ENCODE measurements at places on chromosomes 6 and 20.

- no peak for DNase-seq
These were observed 30.9 kb downstream of the B4GALT5 start for GRCh38 chr20:49682798-49683197.

DNA sequence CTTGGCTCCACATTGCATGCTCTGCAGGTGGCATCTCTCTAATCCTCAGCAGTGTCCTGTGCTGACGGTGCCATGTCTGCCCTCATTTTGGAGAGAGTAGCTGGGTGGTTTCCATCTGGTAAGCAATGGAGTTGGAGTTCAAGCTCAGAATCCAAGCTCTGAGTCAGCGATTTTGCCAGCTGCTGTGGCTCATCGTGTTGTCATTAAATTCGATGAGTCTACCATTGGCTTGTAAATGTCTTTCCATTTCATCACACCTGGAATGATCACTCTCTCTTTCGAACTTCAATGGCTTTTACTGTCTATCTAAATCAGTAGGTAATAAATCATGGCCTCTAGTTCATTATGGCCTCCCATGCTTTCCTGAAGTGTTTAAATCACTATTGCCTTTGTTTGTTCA lies 378.5 kb upstream of the TSHZ2 start:
- DNase-seq = no peak

GRCh38 chr6:145267076-145267867 lies 468.0 kb downstream of the EPM2A start:
- DNase-seq = no peak

DNA sequence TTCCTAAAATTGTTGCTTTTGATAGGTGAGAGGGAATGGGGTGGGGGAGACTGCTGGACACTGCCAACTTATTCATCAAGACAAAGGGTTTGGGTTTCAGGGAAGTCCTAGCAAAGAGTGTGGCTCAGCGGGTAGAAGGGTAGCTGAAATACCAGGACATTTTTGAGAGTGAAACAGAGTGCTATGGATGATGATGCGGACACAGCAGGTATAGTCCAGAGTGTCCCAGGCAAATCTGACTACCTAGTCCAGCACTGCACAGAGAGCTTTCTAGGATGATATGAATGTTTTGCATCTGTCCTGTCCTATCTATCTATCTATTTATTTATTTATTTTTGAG lies 154.3 kb downstream of the BCAS1 start:
- DNase-seq = no peak

DNA sequence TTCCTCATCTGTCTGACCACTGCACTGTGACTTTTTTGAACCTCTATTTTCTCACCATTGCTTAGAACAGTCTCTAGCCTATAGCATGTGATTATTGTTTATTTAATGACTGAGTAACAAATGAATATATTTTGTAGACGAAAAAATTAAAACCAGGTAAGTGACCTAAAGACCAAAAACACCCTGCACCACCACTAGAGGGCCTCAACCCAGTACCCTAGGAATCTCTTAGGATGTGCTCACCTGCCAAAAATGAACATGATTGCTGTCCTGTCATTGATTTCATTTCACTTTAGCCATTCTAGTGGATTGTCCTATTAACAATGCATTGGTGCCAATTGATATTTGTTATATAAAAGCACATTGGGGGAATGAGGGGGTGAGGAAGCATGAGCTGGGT lies 199.1 kb downstream of the COL9A1 start:
- DNase-seq = no peak

DNA sequence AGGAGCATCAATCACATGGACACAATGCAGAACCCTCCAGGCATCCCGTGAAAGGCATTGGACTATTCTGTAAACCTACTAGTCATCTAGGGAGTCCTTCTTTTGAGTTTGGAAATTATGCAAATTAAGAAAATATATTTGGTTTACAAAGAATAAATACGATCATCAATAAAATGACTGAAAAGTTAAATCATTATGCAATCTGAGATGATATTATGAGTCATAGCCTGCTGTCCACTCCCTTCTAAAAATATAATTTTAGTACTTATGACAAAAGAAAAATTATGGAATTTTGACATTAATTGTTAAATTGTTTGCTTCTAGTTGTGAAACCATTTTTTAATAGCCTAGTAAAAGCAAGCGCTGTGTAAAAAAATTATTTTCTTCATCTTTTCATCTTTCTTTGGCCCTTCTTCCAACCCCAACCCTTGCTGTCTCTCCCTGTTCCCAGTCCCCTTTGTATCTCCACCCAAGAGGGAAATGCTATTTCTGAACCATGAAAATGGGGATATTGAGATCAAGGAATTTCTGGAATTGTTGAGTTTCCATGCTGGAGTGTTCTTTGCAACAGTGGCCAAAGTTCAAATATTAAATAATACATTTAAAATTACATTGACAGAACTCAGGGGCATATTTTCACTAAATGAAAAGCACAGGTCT lies 599.8 kb downstream of the COL12A1 start:
- no peak for DNase-seq

DNA sequence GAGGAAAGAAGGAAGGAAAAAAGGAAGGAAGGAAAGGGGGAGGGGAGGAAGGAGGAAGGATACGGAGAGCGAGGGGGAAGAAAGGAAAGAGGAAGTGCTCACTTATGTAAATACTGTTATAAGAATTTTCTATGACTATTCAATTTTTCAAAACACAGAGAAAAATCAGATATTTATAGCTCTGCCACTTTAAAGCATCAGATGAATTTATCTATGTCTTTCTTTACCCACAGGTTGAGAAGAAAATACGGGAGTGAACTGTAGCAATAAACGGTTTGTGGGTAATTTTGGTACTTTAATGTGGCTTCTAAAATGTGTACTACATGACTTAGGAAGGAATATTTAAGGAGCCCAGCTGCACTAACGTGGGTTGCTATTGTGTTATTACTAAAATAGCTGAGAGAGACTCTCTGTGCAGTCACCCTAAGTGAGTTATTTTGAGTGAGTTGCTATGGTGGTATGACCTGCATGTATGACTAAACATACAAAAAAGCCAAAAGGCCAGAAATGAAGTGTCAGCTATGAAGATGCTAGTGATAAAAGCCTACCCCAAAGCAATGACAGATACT lies 225.5 kb downstream of the SOD2 start:
- DNase-seq = no peak

- DNase-seq = no peak
These were observed 126.4 kb downstream of the BANF2 start for GRCh38 chr20:17825960-17826843.

DNA sequence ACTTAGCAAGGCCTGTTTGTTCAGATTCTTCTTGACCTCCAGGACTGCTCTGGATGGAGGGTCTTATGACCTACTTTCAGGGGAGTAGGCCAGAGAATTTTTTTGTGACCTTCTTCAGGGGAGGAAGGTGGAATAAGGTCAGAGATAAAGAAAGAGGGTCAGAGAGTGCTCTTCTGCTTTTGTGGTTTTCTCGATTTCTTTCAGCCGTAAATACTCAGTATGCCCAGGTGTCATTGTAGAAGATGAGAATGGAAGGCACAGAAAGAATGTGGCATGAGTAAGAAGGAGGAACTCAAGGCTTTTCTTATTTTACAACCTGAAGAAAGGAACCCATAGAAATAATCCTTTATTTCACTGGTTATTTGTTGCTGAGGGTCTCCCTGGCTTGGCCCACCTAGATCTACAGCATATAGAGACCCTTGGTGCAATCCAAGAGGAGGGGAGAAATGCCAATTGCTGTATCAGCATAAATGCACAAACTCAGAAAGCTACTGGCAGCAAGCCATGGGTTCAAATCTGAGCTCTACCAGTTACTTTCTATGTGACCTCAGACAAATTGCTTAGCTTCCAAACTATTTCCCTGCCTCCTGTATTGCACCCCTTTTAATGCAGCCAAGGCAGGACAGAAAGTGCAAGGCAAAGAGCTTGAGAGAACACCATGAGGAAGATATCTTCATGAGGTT lies 68.0 kb downstream of the OLIG3 start:
- DNase-seq = no peak

GRCh38 chr6:11654876-11655275 lies 117.3 kb downstream of the TMEM170B start:
- DNase-seq = no peak

- peak; percentile 49 for DNase-seq
These were observed 82.0 kb downstream of the JPH2 start for GRCh38 chr20:44104798-44105517.

DNA sequence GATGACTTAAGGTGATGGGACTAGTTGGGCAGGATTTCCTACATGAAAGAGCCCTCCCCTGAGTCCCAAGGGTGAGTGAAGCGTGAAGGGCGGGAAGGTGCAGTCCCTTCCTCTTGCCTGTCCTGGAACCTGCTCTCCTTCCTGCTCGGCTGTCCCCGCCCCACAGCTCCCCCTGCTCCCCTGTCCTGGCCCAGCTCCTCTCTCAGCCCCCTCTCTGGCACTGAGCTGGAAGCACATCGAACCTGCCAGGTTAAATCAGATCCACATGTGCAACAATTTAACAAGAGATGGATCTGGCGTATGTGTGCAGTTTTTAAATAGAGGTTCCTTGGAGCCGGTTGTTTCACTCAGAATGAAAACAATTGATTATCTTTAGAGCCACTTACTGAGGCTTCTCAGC lies 95.0 kb downstream of the LRFN2 start:
- DNase-seq = peak; percentile 67

DNA sequence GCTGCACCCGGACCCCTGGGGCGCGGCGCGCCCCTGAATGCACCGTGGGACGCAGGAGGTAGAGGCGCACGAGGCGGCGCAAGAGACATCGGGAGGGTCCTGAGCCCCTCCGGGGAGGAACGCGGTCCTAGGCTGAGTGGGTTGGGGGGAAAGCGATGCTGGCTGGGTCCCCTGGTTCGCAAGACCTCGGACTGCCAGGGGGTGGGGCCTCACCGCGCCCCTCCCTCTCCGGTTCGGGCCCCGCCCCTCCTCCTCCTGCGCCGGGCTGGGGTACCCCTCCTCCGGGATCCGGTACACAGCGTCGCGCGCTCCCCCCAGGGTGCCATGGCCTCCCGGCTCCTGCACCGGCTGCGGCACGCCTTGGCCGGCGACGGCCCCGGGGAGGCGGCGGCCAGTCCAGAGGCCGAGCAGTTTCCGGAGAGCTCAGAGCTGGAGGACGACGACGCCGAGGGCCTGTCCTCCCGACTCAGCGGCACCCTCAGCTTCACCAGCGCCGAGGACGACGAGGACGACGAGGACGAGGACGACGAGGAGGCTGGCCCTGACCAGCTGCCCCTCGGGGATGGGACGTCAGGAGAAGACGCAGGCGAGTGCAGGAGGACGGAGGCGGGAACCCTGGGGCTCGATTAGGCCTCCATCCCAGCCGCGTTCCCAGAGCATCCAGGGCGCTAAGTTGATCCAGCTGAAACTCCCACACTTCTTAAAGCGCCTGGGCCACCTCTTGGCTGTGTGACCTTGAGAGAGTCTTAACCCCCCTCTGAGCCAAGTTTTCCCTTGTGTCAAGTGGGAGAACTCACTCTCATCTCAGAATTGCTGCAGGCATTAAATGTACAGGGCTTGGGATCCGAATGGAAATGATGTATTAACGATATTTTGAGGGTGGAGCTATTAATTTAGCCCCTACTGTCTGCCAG lies 541 bp downstream of the SNX21 start:
- peak; percentile 88 for DNase-seq

DNA sequence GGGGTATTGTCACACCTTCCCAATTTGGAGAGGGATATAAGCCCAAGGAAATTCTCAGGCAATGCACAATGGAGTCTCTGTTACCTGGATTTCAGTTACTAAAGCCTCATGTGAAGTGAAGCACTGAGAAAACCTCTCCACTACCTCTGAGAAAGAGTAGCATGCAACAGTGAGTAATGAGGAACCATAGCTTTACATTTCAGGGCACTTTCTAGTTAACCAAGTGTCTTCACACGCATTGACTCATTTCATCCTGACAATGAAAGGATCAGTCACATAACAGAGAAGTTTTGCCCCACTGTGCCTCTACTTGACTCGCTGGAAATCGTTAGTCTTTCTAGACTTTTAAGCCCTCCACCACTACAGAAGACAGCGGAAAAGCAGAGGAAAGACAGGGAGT lies 86.2 kb upstream of the ARID1B start:
- no peak for DNase-seq

GRCh38 chr6:42907336-42907735 lies 8.5 kb upstream of the PTCRA start:
- no peak for DNase-seq

DNA sequence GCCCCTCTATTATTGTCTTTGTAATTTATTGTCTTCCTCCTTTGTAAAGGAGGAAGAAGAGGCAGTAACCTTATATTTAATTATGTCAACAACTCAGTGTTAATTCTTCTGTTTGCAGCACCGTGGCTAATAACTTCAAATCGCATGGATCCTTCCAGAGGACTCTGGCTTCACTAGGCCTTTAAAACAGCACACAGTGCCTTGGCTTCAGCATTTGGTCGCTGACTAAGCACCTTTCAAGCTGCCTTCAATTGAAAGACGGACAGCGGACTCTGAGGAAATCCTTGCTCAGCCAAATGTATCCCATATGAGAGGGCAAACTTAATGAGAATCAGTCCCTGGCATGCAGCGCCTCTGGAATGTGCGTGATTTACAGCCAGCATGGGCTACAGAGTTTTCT lies 64.2 kb downstream of the SGK1 start:
- peak; percentile 56 for DNase-seq

DNA sequence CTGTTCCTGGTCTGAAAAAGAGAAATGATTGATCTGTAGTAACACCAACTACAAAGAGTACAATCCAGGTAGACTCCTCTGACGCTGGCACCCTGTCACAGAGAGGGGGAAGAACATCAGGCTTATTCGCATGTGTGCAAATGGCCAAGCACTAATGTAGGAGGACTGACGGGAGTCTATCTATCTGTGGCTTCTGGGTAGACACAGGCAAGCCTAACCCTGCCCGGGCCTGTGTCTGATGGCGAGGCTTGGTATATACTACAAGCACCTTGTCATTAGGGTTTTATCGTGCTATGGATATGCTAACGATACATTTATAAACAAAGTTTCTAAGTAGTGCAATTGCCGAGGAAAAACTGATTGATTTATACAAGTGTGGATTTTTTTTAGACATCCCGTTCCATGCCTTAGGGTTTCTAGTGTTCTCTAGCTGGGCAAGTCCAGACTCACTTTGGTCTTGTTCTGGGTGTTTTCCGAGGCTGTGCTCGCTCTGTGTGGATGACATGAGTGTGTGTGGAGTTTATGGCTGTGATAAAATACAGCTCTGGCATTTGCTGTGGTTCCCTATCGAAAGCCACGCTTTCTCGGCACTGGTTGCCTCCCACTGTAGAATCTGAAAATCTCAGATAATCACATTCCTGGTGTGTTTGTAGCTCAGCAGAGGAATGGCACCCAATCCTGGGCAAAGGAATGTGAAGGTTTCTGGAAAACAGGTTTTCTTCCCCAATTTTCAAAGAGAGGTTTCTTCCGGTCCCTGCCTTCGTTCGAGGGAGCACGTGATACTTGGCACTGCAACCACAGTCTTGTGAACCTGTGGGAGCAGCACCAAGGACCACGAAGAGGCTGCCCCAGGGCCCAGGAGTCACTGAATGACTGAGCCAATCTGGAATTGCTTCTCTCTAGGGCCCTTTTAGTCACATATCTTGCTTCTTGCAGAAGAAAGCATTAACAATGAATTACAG lies 67.5 kb upstream of the EDN1 start:
- DNase-seq = no peak

DNA sequence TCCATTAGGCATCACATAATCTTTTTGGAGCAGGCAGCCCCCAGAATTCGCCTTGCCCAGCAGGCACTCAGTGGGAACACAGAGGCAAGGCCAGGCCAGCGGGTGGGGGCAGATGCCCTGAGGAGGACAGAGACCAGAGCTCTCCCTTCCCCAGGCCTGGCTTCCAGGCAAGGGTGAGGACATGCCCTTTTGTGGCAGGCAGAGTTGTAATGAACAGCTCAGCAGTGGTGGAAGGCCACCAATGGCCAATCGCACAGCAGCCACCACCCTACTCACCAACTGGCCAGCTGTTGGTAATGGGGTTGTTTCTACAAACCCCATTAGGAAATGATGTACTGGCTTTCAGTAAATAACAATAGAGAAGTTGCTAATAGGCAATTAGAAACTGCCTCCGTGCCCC lies 15.4 kb upstream of the DDO start:
- no peak for DNase-seq

Measured in right hindlimb (tissue), 1 donor.